ENCODE measurements at places on chromosomes 16 and 17. TPM values are rescaled to one million over a fixed set of nuclear protein-coding genes. Genes with fewer than 3 reads are reported as not detected.

CLEC3A gene
- not detected for total RNA-seq

SLC47A1 gene
- 0.20 TPM for total RNA-seq

LRRC37A gene
- total RNA-seq: 2.5 TPM

STX1B gene
- total RNA-seq: 0.79 TPM

HEATR9 gene
- 2.6 TPM for total RNA-seq

ENPP7 gene
- 0.11 TPM for total RNA-seq

TMEM114 gene
- total RNA-seq: not detected

SNTB2 gene
- total RNA-seq: 14.9 TPM

FOXL1 gene
- not detected for total RNA-seq

GH2 gene
- total RNA-seq: not detected

DNA sequence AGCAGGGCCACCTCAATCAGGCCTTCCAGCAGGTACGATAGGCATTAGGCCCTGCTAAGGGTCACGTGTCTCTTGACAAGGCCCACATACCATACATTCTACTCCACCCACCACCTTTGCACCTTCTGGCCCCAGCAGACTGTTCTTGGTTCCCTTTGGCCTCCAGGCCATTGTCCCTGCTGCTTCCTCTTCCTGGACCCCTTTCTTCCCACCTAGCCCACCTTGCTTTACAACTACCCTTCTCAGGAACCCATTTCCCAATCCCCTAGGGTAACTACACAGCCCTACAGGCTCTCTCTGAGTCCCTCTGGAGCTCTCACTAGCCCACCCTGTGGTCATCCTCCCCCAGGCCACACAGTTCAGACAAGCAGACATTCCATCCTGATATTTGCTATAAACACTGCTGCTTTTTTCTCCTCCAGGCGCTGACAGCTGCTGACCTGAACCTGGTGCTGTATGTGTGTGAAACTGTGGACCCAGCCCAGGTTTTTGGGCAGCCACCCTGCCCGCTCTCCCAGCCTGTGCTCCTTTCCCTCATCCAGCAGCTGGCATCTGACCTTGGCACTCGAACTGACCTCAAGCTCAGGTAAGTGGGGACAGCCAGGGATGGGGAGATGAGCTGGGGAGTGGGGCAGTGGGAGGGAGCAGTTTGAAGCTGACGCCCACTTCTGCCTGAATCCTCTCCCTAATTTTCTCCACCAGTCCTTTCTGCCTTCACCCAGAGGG is 1.4 kb upstream of the NRN1L start:
- peaks cover 62% of the 10 kb centered on the region for H3K36me3 ChIP-seq
- H3K4me3 ChIP-seq: no peak overlapping the region
- DNase-seq: no peak

- H3K27me3 ChIP-seq: no peaks in the 10 kb centered on the region
- no peak overlapping the region for H3K27ac ChIP-seq
- H3K4me1 ChIP-seq: peaks cover 44% of the 10 kb centered on the region
- DNase-seq: peak; percentile 28
These were observed 6.7 kb upstream of the TOB1 start for GRCh38 chr17:50872710-50873424.

GRCh38 chr17:16916557-16916920 is 55.4 kb downstream of the TNFRSF13B start:
- no peak for DNase-seq
- H3K4me3 ChIP-seq: no peak overlapping the region
- peaks cover 11% of the 10 kb centered on the region for H3K4me1 ChIP-seq
- no peak overlapping the region for H3K27ac ChIP-seq
- no peaks in the 10 kb centered on the region for H3K36me3 ChIP-seq

DNA sequence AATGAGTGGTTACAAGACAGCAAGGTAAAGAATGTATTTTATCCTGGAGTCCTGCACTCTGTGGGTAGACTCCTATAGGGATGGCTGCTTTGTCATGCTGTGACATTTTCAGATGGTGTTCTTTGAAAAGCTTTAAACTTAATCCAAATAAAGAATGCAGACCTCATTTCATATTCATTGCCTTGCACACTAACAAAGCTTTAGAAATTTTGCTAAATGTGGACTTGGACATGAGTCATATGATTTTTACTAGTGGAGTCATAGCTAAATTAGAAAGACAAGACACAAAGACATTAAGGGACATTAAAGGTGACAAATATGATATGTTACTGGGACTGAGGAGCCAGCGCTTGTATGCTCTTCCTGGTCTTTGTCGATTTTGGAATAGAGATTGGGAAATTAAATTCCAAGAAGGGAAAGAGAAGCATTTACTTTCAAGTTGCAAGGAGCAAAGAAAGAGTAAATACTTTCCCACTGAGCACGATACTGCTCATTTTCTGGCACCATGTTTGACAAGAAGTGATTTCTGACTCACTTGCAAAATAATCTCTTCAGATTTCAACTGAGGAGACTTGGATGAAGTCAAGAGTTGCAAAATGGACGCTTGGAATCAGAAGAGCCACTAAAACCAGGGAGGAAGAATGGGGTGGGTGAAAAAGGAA is 152.9 kb upstream of the MYOCD start:
- no peaks in the 10 kb centered on the region for H3K4me1 ChIP-seq
- H3K27me3 ChIP-seq: no peaks in the 10 kb centered on the region
- H3K36me3 ChIP-seq: no peaks in the 10 kb centered on the region
- no peak overlapping the region for H3K27ac ChIP-seq
- DNase-seq: no peak

GRCh38 chr17:37292429-37293139 is 83.2 kb upstream of the C17orf78 start:
- H3K4me1 ChIP-seq: no peaks in the 10 kb centered on the region
- no peak overlapping the region for H3K27ac ChIP-seq
- no peaks in the 10 kb centered on the region for H3K36me3 ChIP-seq
- H3K4me3 ChIP-seq: no peak overlapping the region

GRCh38 chr16:86812363-86812970 is 234.1 kb downstream of the FOXL1 start:
- H3K4me3 ChIP-seq: no peak overlapping the region
- no peaks in the 10 kb centered on the region for H3K36me3 ChIP-seq
- DNase-seq: no peak
- H3K27me3 ChIP-seq: no peaks in the 10 kb centered on the region

GRCh38 chr16:65044873-65045272 is 77.0 kb downstream of the CDH11 start:
- H3K4me3 ChIP-seq: no peak overlapping the region
- H3K36me3 ChIP-seq: no peaks in the 10 kb centered on the region
- DNase-seq: no peak
- H3K27me3 ChIP-seq: no peaks in the 10 kb centered on the region
- no peak overlapping the region for H3K27ac ChIP-seq
- H3K4me1 ChIP-seq: no peaks in the 10 kb centered on the region

GRCh38 chr17:34781071-34781470 is 180.2 kb downstream of the CCT6B start:
- no peak overlapping the region for H3K4me3 ChIP-seq
- no peak overlapping the region for H3K27ac ChIP-seq
- no peaks in the 10 kb centered on the region for H3K36me3 ChIP-seq
- DNase-seq: no peak

GRCh38 chr16:48347980-48348379 is 37.2 kb downstream of the SIAH1 start:
- peaks cover 20% of the 10 kb centered on the region for H3K36me3 ChIP-seq
- no peak overlapping the region for H3K27ac ChIP-seq
- no peak for DNase-seq

DNA sequence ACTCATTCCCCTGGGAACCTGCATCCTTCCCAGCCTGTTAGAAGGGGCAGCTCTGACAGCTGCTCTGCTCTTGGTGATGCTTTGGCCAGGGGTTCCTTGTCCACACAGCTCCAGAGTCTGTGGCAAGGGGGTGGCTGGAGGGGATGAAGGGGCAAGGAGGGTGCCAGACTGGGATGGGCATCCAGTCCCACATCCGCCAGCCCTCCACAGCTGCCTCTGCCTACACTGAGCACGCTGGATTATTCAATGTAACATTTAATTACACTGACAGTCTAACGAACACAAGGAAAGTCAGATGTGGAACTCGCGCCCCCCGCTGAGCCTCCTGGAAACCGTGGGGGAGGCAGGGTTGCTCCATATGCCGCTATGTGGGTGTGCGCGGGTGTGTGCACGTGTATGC is 101.1 kb downstream of the C16orf78 start:
- DNase-seq: no peak
- H3K4me3 ChIP-seq: no peak overlapping the region
- no peaks in the 10 kb centered on the region for H3K4me1 ChIP-seq
- H3K27ac ChIP-seq: no peak overlapping the region

- no peaks in the 10 kb centered on the region for H3K4me1 ChIP-seq
- DNase-seq: no peak
- peaks cover 39% of the 10 kb centered on the region for H3K36me3 ChIP-seq
- no peak overlapping the region for H3K4me3 ChIP-seq
- H3K27me3 ChIP-seq: no peaks in the 10 kb centered on the region
These were observed 11.5 kb upstream of the P2RX1 start for GRCh38 chr17:3927628-3928340.

- H3K4me3 ChIP-seq: no peak overlapping the region
- H3K27me3 ChIP-seq: no peaks in the 10 kb centered on the region
- DNase-seq: peak; percentile 21
- H3K4me1 ChIP-seq: peaks cover 17% of the 10 kb centered on the region
These were observed 13.5 kb upstream of the METRNL start for GRCh38 chr17:83065660-83066542.

- no peaks in the 10 kb centered on the region for H3K4me1 ChIP-seq
- H3K36me3 ChIP-seq: no peaks in the 10 kb centered on the region
- no peaks in the 10 kb centered on the region for H3K27me3 ChIP-seq
- no peak overlapping the region for H3K27ac ChIP-seq
- no peak overlapping the region for H3K4me3 ChIP-seq
These were observed 17.8 kb downstream of the LRRC75A start for GRCh38 chr17:16474012-16474725.

GRCh38 chr17:3966720-3967363 is 2.6 kb upstream of the ATP2A3 start:
- H3K36me3 ChIP-seq: no peaks in the 10 kb centered on the region
- no peak for DNase-seq
- no peaks in the 10 kb centered on the region for H3K27me3 ChIP-seq

DNA sequence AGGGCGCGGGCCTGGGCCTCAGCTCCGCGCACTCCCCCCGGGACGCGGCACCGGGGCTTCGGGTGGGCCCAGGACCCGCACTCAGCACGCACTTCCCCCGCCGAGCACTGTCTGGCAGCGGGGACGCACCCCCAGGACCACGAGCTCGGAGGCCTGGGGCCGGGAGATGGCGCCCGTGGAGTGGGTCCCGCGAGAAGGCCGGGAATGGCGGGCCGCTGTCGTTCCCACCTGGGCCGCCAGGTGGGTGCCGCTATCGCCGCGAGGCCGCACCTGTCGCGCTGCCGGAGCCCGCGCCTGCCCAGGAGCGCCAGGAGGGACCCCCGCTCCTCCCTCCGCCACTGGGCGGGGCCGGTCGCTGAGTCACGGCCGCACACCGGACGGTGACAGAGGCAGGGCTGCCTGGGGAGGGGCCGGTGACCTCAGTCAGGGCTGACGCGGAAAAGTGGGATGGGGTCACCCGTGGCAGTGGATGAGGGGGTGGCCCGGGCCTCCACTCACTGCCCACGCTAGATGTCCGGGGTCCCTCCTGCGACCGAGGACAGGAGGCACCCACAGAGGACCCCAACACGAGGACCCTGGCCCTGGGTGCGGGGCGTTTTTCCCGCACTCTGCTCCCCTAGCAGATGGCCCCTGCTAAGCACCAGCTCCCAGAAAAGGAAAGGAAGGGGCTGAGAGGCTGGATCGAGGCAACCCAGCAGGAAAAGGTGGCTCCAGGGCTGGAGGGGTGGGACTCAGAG is 6.9 kb upstream of the ACTG1 start:
- H3K27me3 ChIP-seq: peaks cover 10% of the 10 kb centered on the region

DNA sequence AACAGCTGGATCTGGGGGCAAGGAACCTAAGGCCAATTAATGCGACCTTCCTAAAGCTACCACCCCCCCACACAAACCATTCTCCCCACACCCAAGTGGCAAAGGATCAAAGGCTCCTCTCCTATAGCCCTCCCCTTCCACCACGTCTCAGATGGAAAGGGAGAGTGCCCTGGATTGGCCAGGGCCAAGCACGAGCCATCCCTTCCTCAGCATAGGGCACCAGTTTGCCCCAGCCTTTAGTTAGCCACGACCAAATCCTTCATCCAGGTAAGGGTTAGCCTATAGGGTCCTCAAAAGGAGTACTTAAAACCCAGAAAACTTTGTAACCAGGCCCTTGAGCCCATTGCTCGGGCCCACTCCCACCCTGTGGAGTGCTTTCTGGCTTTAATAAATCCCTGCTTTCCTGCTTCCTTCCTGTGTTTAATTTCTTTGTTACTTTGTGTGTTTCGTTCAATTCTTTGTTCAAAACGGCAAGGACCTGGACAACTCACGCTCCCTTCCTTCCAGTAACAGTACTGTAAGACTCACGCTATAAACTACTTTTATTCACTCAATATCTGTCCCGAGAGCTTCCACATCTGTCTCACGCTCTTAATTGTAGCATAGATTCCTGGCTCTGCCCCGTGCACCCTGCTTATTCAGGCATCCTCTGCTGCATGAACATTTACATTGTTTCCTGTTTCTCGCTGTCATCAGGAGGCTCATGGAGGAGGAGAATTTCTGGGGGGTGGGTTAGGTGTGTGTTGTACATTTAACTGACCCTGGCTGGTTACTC is 62.3 kb downstream of the TNFRSF13B start:
- no peak for DNase-seq
- H3K27ac ChIP-seq: no peak overlapping the region
- H3K4me1 ChIP-seq: peaks cover 28% of the 10 kb centered on the region
- no peak overlapping the region for H3K4me3 ChIP-seq

DNA sequence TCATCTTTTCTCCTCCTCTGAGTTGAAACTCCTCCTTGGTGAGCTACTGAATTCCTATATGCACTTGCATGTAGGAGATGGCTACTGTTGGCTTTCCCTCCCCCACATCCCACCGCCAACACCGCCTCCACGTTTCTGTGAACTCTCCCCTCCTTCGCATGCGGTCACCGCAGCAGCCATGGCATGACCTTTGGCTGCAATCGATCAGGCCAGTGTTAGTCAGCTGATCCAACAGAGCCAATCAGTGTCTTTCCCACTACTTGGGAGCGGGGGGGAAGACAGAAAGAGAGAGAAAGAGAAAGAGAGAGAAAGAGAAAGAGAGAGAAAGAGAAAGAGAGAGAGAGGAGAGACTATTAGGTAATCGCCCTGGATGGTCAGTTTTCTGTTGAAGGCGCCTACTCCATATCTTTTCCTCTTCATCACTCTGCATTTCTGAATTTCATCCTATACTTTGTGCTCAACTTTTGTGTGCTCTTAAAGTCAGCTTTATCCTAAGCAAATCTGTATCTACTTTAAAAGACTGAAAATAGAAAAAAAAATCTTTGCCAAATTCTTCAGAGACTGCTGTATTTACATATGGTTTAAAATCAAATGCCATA is 22.7 kb downstream of the ASGR1 start:
- H3K27ac ChIP-seq: no peak overlapping the region
- H3K27me3 ChIP-seq: no peaks in the 10 kb centered on the region
- no peaks in the 10 kb centered on the region for H3K36me3 ChIP-seq
- H3K4me3 ChIP-seq: no peak overlapping the region
- no peaks in the 10 kb centered on the region for H3K4me1 ChIP-seq

DNA sequence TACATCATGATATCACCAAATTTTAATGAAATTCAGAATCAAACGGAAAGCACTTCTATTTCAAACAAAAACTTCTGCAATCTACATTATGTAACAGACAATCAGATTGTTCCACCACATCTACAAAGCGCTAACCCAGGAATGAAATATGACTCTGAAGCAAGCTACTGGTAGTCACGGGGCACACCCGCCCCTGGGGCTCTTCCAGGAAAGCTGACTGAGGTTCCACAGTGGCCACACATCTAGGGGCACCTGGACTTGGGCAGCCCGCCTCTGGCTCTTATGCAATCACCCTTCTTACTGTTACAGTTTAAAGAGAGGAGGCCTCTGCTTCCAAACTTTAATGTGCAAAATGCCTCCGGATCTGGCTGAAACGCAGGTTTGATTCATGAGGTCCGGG is 27.5 kb downstream of the ZCCHC14 start:
- no peak for DNase-seq
- no peaks in the 10 kb centered on the region for H3K36me3 ChIP-seq
- no peaks in the 10 kb centered on the region for H3K27me3 ChIP-seq
- H3K27ac ChIP-seq: peak overlapping the region; percentile 48
- peaks cover 31% of the 10 kb centered on the region for H3K4me1 ChIP-seq
- H3K4me3 ChIP-seq: peak overlapping the region; percentile 9
